Stimulated activated CD8-positive, alpha-beta memory T cell treated with anti-CD3 and anti-CD28 coated beads, Interleukin-4, amount 100 ng/mL, for 4 hours (primary cell): ENCODE measurements at places on chromosomes 4 and X.

DNA sequence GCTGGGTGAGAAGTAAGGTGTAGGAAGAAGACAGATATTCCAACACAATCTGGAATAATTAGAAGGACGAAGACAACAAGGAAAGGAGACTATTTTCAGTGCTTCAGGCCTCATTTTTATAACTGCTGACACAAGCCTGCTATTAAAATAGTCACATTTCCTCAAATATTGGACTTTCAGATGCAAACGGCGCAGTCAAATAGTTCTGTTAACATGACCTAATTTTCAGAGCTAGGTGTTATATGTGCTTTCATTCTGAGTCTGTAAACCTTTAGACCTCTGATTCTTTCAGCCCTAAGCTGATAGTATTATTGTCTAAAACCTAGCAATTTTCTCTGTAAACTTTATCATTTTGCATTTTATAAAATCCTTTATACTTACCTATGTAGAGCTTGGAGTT lies 261.5 kb downstream of the IL1RAPL1 start:
- no peak for DNase-seq

DNA sequence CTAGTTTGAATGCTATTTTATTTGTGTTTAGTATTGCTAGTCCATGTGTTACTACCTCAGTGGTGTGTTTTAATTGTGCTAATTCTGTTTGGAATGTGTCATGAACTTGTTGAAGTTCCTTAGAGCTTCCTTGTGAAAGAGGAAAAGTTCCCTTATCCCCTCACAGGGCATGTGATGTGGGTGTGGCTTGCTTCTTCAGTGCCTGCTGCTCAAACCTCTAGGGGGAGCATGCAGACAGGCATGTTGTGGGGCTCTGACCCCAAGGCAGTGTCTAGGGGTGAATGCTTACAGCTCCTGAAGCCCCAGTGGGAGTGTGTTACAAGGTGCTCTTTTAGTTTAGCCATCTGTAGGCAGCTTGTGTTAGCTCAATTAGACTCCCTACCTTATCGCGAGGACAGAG lies 86.5 kb downstream of the MAGED4 start:
- no peak for DNase-seq

GRCh38 chrX:86237482-86237881 lies 89.2 kb downstream of the DACH2 start:
- no peak for DNase-seq

- DNase-seq, result no peak
Measured at GRCh38 chr4:145539671-145540070, 58.0 kb downstream of the SMAD1 start.

GRCh38 chr4:55029821-55030503 lies 95.4 kb downstream of the KDR start:
- no peak for DNase-seq

DNA sequence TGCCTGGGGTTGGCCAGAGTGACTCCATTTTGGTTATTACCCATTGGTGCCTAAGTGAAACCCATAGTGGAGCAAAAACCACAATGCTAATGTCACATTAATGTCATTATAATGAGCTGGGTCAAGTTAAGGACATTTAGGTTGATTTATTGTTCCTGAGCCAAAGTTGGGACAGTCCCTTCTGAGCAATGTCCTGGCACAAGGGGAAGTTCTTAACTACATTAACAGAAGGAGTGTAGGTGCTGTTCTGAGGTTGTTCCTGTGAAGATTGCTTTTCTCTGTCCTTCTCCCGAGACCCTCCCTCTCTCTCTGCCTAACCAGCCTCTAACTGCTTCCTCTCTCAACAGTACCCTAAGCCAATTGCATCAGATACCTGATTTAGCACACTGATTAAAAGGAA lies 1956.8 kb upstream of the PCDH10 start:
- DNase-seq, result no peak

DNA sequence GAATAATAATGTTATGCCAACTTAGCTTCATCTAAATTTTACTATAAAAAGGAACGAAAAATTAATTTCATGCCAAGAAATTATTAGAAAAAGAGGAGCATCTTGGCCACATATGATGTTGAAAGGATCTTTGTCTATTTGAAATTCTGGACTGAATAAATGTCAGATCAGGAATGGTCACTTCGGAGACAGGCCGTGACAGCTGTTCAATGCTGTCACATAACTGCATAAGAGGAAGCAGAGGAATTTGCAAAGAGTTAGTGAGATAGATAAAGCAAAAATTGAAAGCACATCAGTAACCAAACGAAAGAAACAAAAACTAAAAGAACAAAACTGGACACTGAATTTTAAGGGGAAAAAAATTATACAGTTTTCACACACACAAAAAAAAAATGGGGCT lies 100.9 kb downstream of the GASK1B start:
- DNase-seq, result no peak

- no peak for DNase-seq
Measured at GRCh38 chr4:186051096-186051495, 17.9 kb upstream of the TLR3 start.

- no peak for DNase-seq
Measured at GRCh38 chr4:152719291-152719690, 39.5 kb upstream of the TMEM154 start.

GRCh38 chr4:134201216-134202161 lies at the start of gene PABPC4L:
Gene PABPC4L (minus strand): TSS chr4:134201789. CDS start chr4:134201019, 770 bp downstream.
- DNase-seq, result no peak

GRCh38 chr4:93834249-93835066 lies 5.9 kb downstream of the ATOH1 start:
- DNase-seq, result no peak

- no peak for DNase-seq
Measured at GRCh38 chrX:23012162-23012561, 12.4 kb downstream of the DDX53 start.

DNA sequence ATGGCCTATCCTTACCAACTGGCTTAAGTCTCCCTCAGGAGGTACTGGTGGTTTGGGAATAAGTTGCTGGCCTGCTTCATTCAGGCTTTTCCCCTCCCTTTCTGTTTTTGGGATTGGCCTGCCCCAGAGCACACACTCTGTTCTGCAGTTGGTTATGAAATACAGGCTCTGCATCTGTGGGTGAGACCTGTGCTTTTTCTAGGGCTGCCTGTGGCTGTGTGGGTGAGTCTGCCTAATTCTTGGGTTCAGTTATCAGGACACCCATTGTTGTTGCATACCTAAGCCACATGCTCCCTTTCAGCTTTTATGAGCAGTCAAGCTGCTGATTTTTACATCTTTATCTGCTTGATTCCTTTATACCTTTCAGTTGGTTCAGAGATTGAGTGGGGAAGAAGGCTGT lies 19.0 kb upstream of the CWH43 start:
- no peak for DNase-seq
